ENCODE measurements at places on chromosomes 6 and 20. TPM values are rescaled to one million over a fixed set of nuclear protein-coding genes. Genes with fewer than 3 reads are reported as not detected.

Gene TMEM200A
- total RNA-seq: not detected

Gene CDKAL1
- total RNA-seq: 11.5 TPM

Gene FOXF2
- total RNA-seq: not detected

Gene IBTK
- total RNA-seq: 25.9 TPM

Gene HLA-DOB
- total RNA-seq: 4.3 TPM

Gene FAM209B
- not detected for total RNA-seq

Gene UNC5CL
- total RNA-seq: 1.7 TPM

Gene OR12D3
- total RNA-seq: not detected

Gene TUBE1
- 27.0 TPM for total RNA-seq

Gene PRDM13
- total RNA-seq: not detected

Gene ENTPD6
- 80.4 TPM for total RNA-seq

DNA sequence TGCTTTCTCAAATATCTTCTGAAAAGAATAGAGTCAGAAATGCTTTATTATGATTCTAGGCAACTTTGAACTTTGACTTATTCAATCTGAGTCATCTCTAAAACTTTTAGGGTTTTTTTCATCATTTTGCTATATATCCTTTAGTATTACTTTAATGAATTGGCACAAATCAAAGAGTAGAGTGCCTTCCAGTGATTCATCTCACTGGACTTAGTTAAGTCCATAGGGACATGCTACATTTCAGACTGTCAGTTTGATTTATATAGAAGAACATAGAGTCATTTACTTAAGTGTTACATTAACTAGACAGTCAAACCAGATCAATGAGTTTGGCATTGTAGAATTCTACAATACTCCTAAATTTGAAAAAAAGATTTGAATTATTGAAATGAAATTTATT, 1235.7 kb upstream of the MAP3K7 start:
- DNase-seq: no peak
- no peaks in the 10 kb centered on the region for H3K27me3 ChIP-seq
- H3K4me1 ChIP-seq: no peaks in the 10 kb centered on the region
- H3K4me3 ChIP-seq: no peak overlapping the region

- H3K27me3 ChIP-seq: no peaks in the 10 kb centered on the region
- H3K4me3 ChIP-seq: no peak overlapping the region
- DNase-seq: no peak
- no peaks in the 10 kb centered on the region for H3K4me1 ChIP-seq
- no peak overlapping the region for H3K27ac ChIP-seq
- H3K36me3 ChIP-seq: no peaks in the 10 kb centered on the region
These were observed 23.0 kb downstream of the CARMIL1 start for GRCh38 chr6:25302151-25302550.

DNA sequence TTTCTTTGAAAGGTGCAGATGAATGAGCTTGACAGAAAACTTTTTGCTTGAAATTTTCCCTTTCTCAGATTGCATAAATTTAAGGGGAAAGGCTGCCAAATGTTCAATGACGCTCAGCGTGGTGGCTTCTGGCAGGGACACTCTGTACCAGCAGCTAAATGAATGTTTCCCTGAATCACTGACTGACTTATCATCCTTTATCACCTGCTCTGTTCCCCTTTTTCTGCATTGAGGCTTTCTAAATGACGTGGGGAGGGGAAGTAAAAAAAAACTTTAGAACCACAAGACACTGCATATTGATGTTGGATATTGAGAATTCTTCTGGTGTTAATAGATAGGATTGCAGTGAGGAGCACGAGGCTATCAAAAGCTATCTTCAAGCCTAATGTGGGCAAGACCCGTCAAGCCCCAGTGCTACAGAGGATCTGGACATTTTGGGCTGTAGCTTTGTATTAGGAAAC, 46.9 kb upstream of the ENPP5 start:
- no peak for DNase-seq
- H3K27me3 ChIP-seq: peaks cover 6% of the 10 kb centered on the region

- no peaks in the 10 kb centered on the region for H3K27me3 ChIP-seq
- no peaks in the 10 kb centered on the region for H3K36me3 ChIP-seq
- no peak for DNase-seq
- H3K4me1 ChIP-seq: no peaks in the 10 kb centered on the region
- no peak overlapping the region for H3K27ac ChIP-seq
These were observed 6.4 kb upstream of the TXNDC5 start for GRCh38 chr6:7916959-7917358.

- no peak overlapping the region for H3K4me3 ChIP-seq
- peaks cover 11% of the 10 kb centered on the region for H3K4me1 ChIP-seq
- no peak for DNase-seq
These were observed 13.6 kb upstream of the SSTR4 start for GRCh38 chr20:23021541-23021940.

GRCh38 chr6:89934685-89935366, 40.6 kb downstream of the GJA10 start:
- no peaks in the 10 kb centered on the region for H3K4me1 ChIP-seq
- DNase-seq: no peak
- H3K27ac ChIP-seq: no peak overlapping the region
- H3K27me3 ChIP-seq: no peaks in the 10 kb centered on the region
- H3K36me3 ChIP-seq: no peaks in the 10 kb centered on the region

GRCh38 chr6:123897965-123898364, 94.3 kb downstream of the NKAIN2 start:
- no peaks in the 10 kb centered on the region for H3K36me3 ChIP-seq
- no peak overlapping the region for H3K4me3 ChIP-seq
- no peak for DNase-seq
- no peak overlapping the region for H3K27ac ChIP-seq
- no peaks in the 10 kb centered on the region for H3K4me1 ChIP-seq

- H3K4me3 ChIP-seq: no peak overlapping the region
- no peak for DNase-seq
- no peaks in the 10 kb centered on the region for H3K27me3 ChIP-seq
- H3K36me3 ChIP-seq: no peaks in the 10 kb centered on the region
- peaks cover 37% of the 10 kb centered on the region for H3K4me1 ChIP-seq
These were observed 11.8 kb upstream of the BFSP1 start for GRCh38 chr20:17542993-17543412.

GRCh38 chr6:30883685-30884520, at the start of gene DDR1:
DDR1 (plus strand) TSS chr6:30884519; CDS start chr6:30888730, 4,211 bp downstream.
- DNase-seq: peak; percentile 81
- peaks cover 7% of the 10 kb centered on the region for H3K36me3 ChIP-seq
- peaks cover 44% of the 10 kb centered on the region for H3K4me1 ChIP-seq
- H3K4me3 ChIP-seq: peak within 1 kb of the TSS; percentile 98
- H3K27ac ChIP-seq: peak within 1 kb of the TSS; percentile 94

GRCh38 chr6:56539527-56540105, 103.1 kb downstream of the DST start:
- DNase-seq: no peak
- no peak overlapping the region for H3K27ac ChIP-seq
- no peaks in the 10 kb centered on the region for H3K27me3 ChIP-seq
- 0 out of 2 replicates have a peak, but pooled peaks cover 11% of the 10 kb centered on the region for H3K36me3 ChIP-seq
- H3K4me1 ChIP-seq: peaks cover 26% of the 10 kb centered on the region

- H3K27ac ChIP-seq: no peak overlapping the region
- H3K4me3 ChIP-seq: no peak overlapping the region
- H3K36me3 ChIP-seq: no peaks in the 10 kb centered on the region
- no peaks in the 10 kb centered on the region for H3K4me1 ChIP-seq
- no peak for DNase-seq
- no peaks in the 10 kb centered on the region for H3K27me3 ChIP-seq
These were observed 6.0 kb downstream of the POU3F2 start for GRCh38 chr6:98840385-98840784.

DNA sequence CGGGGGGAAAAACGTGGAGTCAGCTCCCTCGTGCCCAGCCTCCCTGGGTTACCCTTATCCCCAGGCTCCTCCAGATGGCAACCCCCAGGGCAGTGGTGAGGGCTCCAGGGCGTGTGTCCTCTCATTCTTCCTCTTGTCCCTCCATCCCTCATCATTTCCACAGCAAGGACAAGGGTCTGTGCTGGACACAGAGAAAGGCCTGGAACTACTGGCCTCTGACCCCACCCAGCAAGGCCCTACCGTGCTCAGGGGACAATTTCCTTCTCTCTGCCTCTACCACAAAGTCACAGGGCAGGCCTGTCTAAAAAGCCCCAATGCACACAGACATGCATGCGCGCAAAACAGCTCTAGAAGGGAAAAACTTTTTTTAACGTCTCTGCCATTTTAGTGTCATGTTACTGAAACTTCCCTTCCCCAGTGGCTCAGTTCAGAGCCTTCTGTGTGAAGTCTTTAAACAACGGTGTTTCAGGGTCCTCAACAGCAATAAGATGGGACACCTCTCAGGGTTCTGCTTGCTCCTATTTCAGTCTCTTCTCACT, 1.1 kb upstream of the SLC35B2 start:
- peaks cover 11% of the 10 kb centered on the region for H3K36me3 ChIP-seq
- no peak overlapping the region for H3K27ac ChIP-seq
- H3K4me3 ChIP-seq: no peak overlapping the region
- peaks cover 25% of the 10 kb centered on the region for H3K4me1 ChIP-seq
- DNase-seq: no peak
- no peaks in the 10 kb centered on the region for H3K27me3 ChIP-seq

DNA sequence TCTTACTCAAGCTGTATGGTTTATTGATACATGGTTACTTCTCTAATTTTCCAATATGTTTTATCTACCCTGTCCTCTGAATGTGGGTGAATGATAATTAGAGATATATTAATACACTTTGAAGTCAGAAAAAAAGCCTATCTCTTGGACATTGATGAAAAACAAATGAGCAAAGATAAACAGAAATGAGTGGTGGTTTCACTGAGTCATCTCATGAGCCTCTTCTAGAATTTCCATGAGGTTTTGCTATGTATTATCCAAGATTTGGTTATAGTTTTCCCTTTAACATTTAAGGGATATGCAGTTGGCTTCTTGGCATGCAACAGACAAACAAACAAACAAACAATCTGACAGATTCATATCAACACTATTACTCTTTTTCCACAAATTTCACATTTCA, 586.8 kb downstream of the RFPL4B start:
- no peaks in the 10 kb centered on the region for H3K27me3 ChIP-seq
- no peak overlapping the region for H3K4me3 ChIP-seq
- H3K36me3 ChIP-seq: no peaks in the 10 kb centered on the region
- H3K4me1 ChIP-seq: no peaks in the 10 kb centered on the region
- no peak for DNase-seq

GRCh38 chr20:13166011-13166410, 55.1 kb upstream of the ISM1 start:
- no peak overlapping the region for H3K27ac ChIP-seq
- no peak overlapping the region for H3K4me3 ChIP-seq
- no peaks in the 10 kb centered on the region for H3K27me3 ChIP-seq
- H3K36me3 ChIP-seq: no peaks in the 10 kb centered on the region

GRCh38 chr20:18041462-18041861, 16.3 kb downstream of the OVOL2 start:
- H3K4me3 ChIP-seq: no peak overlapping the region
- H3K27ac ChIP-seq: no peak overlapping the region
- peaks cover 11% of the 10 kb centered on the region for H3K36me3 ChIP-seq
- H3K27me3 ChIP-seq: no peaks in the 10 kb centered on the region
- peaks cover 8% of the 10 kb centered on the region for H3K4me1 ChIP-seq

DNA sequence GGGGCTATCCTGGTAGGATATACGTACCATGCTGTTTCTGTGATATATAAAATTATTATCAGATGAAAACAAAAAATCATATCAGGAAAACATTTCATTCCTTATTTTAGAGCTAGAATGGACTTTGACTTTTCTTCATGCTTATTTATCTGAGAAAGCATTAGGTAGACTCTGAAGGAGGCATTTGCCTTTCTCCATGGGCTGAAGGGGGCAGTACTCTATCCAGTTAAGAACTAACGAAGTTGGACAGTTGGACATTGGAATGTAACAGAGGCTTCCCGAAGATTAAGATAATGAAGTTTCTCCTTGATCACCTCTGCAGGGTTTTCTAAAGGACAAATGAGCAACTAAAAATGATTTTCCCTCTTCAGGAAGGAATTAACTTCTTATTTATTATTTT, 233.9 kb downstream of the SAMD5 start:
- H3K27me3 ChIP-seq: no peaks in the 10 kb centered on the region
- H3K4me3 ChIP-seq: no peak overlapping the region
- no peak for DNase-seq
- no peak overlapping the region for H3K27ac ChIP-seq
- H3K4me1 ChIP-seq: no peaks in the 10 kb centered on the region

DNA sequence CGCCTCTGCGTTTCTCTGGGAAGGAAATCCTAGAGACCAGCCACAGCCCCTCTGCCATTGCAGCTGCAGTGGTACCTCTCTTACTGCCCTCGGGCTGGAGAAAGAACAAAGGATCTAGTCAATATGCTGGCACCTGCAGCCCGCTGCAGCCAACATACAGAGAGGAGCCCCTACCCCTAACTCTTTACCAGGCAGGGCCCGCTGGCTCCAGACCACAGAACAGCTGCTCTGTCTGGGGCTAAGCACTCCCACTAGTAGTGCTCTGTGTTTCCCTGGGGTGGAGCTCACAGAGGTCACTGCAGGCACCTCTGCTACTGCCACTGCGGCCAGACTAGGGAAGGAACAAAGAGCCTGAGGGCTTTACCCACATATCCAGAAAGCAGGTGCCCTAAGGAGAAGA, 93.8 kb upstream of the IMPG1 start:
- no peak overlapping the region for H3K4me3 ChIP-seq
- H3K27ac ChIP-seq: no peak overlapping the region
- H3K36me3 ChIP-seq: no peaks in the 10 kb centered on the region
- no peaks in the 10 kb centered on the region for H3K27me3 ChIP-seq
- no peaks in the 10 kb centered on the region for H3K4me1 ChIP-seq

GRCh38 chr6:116218866-116219265, 35.0 kb downstream of the TSPYL4 start:
- no peak for DNase-seq
- H3K4me1 ChIP-seq: no peaks in the 10 kb centered on the region
- no peak overlapping the region for H3K27ac ChIP-seq
- H3K4me3 ChIP-seq: no peak overlapping the region
- H3K36me3 ChIP-seq: no peaks in the 10 kb centered on the region
- H3K27me3 ChIP-seq: no peaks in the 10 kb centered on the region

- no peaks in the 10 kb centered on the region for H3K27me3 ChIP-seq
- H3K36me3 ChIP-seq: no peaks in the 10 kb centered on the region
- H3K4me3 ChIP-seq: no peak overlapping the region
- peak overlapping the region; percentile 39 for H3K27ac ChIP-seq
- no peak for DNase-seq
These were observed 227.2 kb downstream of the LY86 start for GRCh38 chr6:6815732-6816131.

DNA sequence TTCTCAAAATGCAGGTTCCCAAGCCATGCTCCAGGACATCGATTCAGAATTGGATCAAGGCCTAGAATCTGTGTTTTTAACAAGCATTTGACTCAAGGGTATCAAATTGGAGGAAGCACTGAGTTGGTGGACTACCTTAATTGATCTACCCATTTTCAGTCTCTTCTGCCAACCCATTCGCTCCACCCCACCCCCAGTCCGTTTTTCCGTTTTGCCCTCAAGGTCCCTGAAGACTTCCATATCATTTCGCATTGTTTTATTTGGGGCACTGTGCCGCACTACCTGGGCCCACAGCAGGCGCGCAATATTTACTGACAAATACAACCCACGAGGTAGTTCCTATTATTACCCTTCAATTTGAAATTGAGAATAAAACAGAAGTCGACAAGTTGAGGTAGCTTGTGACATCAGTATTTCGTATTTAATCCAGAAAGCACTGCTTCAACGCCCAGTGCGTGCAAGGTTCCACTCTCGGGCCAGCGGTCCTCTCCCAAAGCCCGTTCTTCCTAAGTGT, 557 bp upstream of the DHX35 start:
- H3K36me3 ChIP-seq: no peaks in the 10 kb centered on the region
- peaks cover 18% of the 10 kb centered on the region for H3K4me1 ChIP-seq
- peak overlapping the region; percentile 31 for H3K27ac ChIP-seq
- DNase-seq: no peak
- H3K4me3 ChIP-seq: peak overlapping the region; percentile 81

- no peak for DNase-seq
- no peak overlapping the region for H3K4me3 ChIP-seq
- no peaks in the 10 kb centered on the region for H3K27me3 ChIP-seq
- peaks cover 41% of the 10 kb centered on the region for H3K36me3 ChIP-seq
- H3K4me1 ChIP-seq: 0 out of 2 replicates have a peak, but pooled peaks cover 7% of the 10 kb centered on the region
These were observed 1.9 kb downstream of the MCCD1 start for GRCh38 chr6:31530659-31531058.
